Fibroblast of skin of left biceps (primary cell): ENCODE measurements at places on chromosomes 4 and X.
A peak's percentile ranks its signal among the peaks of the same experiment; 100 is the strongest.

- DNase-seq, result no peak
Observed at GRCh38 chr4:94897023-94897422, 139.3 kb downstream of the BMPR1B start.

- DNase-seq, result peak; percentile 56
Observed at GRCh38 chr4:126268106-126268505, 953.4 kb downstream of the FAT4 start.

- peak; percentile 33 for DNase-seq
Observed at GRCh38 chrX:3461397-3462165, 115.1 kb upstream of the MXRA5 start.

DNA sequence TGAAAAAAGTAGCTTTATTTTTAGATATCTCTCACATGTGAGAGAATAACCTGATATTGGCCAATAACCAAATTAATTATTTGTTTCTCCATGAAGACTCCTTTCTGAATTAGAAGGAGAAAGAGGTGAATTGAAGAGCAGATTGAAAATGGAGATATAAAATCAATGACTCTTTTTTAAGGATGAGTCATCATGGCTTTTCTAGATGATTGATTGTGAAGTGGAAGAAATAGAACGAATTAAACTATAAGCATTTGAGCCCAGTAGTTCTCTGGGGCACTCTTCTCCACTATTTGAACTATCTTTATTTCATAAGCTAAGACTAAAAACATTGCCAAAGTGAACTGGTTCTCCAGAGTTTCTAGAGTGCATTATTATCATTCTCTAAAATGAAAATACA, 137.2 kb upstream of the EDNRA start:
- no peak for DNase-seq

DNA sequence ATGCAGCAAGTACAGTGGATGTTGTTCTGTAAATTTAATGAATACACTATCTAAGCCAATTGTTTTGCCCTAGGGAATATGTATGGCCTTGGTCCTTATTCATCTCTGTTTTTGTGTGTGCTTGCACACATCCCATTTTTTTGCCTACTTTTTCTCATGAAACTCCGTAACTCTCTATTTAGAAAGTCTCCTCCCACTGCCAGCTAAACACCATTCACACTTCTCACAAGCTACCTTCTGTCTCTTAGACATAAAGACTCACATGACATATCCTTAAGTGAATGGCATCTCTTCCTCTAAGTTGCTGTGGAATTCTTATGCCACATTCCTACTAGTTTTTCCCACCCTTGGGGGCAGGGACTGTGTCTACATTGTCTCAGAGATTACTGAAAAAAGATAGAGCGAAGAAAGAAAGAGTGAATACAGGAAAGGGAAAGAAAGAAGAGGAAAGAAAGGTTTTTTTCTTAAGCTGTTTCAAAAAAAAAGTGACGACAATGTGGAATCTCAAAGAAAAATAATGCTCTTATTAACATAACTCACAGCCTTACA, 117.5 kb downstream of the ATG4A start:
- DNase-seq, result no peak

GRCh38 chrX:9252182-9252581, 212.7 kb upstream of the TBL1X start:
- DNase-seq, result no peak

DNA sequence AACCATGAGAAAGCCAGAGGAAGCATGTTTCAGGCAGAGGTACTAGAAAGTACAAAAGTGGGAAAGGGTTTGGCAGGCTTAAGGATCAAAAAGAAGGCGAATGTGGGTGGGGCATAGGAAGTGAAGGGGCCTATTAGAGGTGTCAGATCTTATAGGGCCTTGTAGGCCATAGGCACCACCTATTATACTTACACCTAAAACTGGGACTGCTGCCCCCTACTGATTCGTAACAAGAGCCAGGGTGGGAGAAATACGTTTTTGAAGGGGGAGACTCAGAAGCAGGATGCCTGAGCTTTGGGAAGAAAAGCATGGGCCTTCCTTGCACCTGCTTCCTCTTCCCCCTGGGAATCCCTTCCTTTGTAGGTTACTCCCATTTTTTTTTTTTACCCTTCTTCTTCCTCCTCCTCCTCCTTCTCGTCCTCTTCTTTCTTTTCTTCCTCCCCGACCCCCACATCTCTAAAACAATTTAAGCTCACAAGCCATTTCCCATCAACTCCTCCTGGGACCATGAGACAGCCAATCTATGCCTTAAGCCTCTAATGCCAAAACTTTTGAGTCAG, 40.7 kb upstream of the GPC3 start:
- no peak for DNase-seq

- DNase-seq, result no peak
Observed at GRCh38 chrX:143873343-143873742, 10.5 kb upstream of the UBE2NL start.

DNA sequence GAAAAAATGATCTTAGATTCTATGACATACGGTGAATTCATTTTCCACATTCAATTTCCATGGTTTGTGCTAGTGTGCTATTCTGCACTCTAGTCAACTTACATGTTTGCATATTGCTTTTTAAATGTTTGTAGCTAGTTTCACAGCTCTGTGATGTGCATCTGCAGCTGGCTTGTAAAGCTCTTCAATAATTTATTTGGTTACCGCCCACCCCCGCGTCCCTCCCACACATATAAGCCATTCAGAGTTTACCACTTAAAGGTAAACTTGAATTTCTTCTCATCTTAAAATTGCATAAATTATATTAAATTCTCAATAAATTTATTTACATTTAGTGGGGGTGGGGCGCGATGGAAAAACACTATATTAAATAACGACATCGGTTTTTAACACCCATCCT, 291 bp upstream of the NBDY start:
- no peak for DNase-seq
